ENCODE measurements at places on chromosomes 4 and X. TPM values are rescaled to one million over a fixed set of nuclear protein-coding genes. Genes with fewer than 3 reads are reported as not detected.

PHEX gene
- total RNA-seq = 0.24 TPM

RIPPLY1 gene
- total RNA-seq = not detected

RBM47 gene
- total RNA-seq = 2.9 TPM

ARMCX2 gene
- 96.5 TPM for total RNA-seq

DMRTC1B gene
- total RNA-seq = not detected

TLL1 gene
- total RNA-seq = 2.7 TPM

SULT1B1 gene
- 0.11 TPM for total RNA-seq

H2BW2 gene
- not detected for total RNA-seq

TEX28 gene
- total RNA-seq = not detected

SLC25A43 gene
- total RNA-seq = 11.6 TPM

SYTL5 gene
- 8.4 TPM for total RNA-seq

NHSL2 gene
- 14.8 TPM for total RNA-seq

MEPE gene
- total RNA-seq = not detected

ASB12 gene
- 0.16 TPM for total RNA-seq

TGIF2LX gene
- not detected for total RNA-seq

CLDN34 gene
- not detected for total RNA-seq

GPRASP3 gene
- total RNA-seq = 8.0 TPM

AMBN gene
- not detected for total RNA-seq

TAF9B gene
- total RNA-seq = 7.3 TPM

ADH6 gene
- not detected for total RNA-seq

CLDN2 gene
- total RNA-seq = 2.0 TPM

SPANXA2 gene
- not detected for total RNA-seq

FAM53A gene
- total RNA-seq = 3.4 TPM

FGF16 gene
- total RNA-seq = not detected

USP26 gene
- total RNA-seq = not detected

PRAF2 gene
- total RNA-seq = 44.4 TPM

ARHGAP36 gene
- total RNA-seq = not detected
